NCI-H1092 (cell line): ENCODE measurements at places on chromosomes 1 and 21.
A peak's percentile ranks its signal among the peaks of the same experiment; 100 is the strongest.

- no peak for DNase-seq
Measured at GRCh38 chr1:145878724-145879123, 6.9 kb downstream of the ANKRD35 start.

GRCh38 chr21:38342739-38343138 is 85.9 kb downstream of the KCNJ15 start:
- DNase-seq: no peak

DNA sequence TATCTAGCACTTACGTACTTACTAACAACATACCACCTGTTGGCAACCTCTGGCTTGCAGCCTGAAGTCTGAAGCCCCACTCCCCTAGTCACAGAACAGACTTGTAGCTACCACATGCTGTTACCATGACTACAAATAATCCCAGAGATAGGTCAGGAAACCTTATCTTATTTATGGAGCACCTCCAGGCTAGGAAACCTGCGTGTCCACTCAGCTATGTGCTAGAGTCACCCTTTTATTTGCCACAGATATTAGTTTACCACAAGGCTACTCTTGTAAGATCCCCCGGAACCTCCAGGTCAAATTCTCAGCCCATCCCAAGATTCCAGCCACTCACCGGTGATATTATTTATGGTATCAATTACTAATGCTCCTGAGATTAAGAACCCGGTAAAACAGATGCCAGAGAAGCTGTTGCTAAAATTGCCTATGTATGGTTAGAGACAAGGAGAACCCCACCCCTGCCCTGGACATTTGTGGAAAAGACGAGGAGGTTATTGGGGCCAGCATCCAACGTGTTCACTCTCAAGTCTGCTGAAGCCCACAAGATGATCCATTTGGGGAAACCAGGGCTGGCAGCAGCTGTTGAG is 116.5 kb downstream of the TBX15 start:
- DNase-seq: no peak

- no peak for DNase-seq
Measured at GRCh38 chr1:224689374-224689773, 73.3 kb downstream of the CNIH3 start.

DNA sequence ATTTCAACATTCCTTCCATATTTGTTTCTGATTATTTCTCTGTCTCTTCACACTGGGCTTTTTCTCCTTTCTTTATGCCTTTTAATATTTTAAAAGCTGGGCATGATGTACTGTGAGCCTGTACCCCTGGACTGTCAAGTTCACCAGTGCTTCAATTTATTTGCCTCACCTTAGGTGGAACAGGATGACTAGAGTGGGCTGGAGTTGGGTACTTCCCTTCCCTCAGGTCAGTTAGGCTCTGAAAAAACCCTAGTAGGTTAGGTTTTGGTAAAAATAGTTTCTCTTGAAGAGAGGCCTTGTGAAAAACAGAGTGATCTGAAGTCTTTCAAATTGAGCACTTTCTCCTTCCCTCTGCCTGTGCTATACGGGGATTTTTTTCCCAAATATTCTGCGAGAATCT is 163.0 kb upstream of the LYPLAL1 start:
- no peak for DNase-seq

- no peak for DNase-seq
Measured at GRCh38 chr1:53380296-53380695, 52.4 kb upstream of the LRP8 start.

- DNase-seq: peak; percentile 39
Measured at GRCh38 chr1:111882986-111883560, 106.4 kb downstream of the KCND3 start.

DNA sequence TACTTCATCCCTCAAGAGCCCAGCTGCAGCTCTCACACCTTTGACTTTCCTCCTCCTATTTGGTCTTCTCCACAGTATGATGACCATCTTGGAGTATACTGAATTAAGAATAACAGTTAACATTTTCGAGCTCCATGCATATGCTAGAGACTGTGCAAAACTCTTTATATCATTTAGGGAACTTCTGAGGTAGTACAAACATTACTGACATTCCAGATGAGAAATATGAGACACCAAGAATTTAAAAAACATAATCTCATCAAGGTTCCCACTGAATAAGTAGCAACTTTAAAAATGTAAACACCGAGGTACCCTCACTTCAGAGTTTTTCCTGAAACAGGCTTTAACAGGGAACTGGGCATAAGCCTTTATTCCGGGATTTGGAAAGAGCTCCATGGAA is 22.7 kb downstream of the FMO3 start:
- DNase-seq: no peak
